ENCODE measurements at places on chromosomes 2 and 18. TPM values are rescaled to one million over a fixed set of nuclear protein-coding genes. Genes with fewer than 3 reads are reported as not detected.

LIPG gene
- not detected for total RNA-seq

RNASEH1 gene
- 34.5 TPM for total RNA-seq

DNA sequence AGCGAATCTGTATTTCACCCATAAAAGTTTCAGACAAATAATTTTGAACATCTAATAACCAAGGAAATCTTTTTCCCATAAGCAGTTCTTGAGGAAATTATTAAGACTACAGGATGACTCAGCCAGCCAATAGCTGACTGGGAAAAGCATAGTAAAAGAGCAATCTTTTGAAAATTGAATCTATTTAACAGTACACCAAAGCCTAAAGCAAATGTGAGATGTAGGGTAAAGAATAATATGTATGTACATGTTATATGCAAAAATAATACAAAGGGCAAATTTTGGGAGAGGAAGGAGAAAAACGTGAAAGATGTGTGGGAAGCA is 12.6 kb upstream of the KDSR start:
- H3K27ac ChIP-seq, result no peak overlapping the region
- peaks cover 15% of the 10 kb centered on the region for H3K36me3 ChIP-seq
- DNase-seq, result no peak
- peaks cover 10% of the 10 kb centered on the region for H3K4me1 ChIP-seq
- no peaks in the 10 kb centered on the region for H3K27me3 ChIP-seq

DNA sequence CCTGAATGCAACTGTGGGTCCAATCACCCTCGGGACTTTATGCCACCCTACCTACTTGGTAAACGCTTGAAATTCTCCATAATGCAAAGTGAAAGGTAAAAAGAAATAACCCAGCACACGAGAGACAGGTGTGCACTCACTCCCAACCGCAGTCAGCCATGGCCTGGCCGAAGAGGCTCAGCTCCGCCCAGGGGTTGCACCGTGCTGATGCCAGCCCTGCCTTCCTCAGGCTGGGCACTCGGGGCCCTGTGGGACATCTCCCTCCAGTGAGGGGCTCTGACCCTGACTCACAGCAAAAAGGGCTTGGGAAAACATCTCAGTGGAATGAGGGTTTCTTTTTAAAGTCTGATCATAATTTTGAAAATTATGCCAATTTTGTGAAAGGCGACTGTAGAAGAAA is 13.3 kb downstream of the SLC66A2 start:
- no peaks in the 10 kb centered on the region for H3K27me3 ChIP-seq
- H3K36me3 ChIP-seq, result peaks cover 31% of the 10 kb centered on the region
- no peak for DNase-seq
- H3K4me1 ChIP-seq, result peaks cover 31% of the 10 kb centered on the region
- H3K4me3 ChIP-seq, result no peak overlapping the region
- no peak overlapping the region for H3K27ac ChIP-seq

CRYGD gene
- total RNA-seq, result not detected

LINC00305 gene
- not detected for total RNA-seq

ASAP2 gene
- total RNA-seq, result not detected

DNA sequence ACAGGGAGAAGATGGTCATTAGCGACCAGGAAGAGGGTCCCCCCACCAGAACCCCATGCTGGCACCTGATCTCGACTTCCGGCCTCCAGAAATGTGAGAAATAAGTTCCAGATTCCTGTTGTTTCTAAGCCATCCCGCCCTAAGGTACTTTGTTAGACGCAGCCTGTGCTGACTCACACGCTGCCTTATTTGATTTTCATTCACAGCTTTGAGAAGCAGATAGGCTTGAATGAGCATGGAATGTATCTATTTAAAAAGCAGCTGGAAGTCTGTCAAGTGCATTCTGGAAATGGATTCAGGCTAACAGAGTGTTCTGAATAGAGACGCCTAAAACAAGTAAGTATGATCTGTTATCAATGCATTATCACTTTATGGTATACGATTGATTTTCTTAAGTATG is 8.3 kb upstream of the IL1R2 start:
- no peaks in the 10 kb centered on the region for H3K27me3 ChIP-seq
- no peak for DNase-seq
- no peak overlapping the region for H3K4me3 ChIP-seq
- peaks cover 46% of the 10 kb centered on the region for H3K4me1 ChIP-seq
- H3K27ac ChIP-seq, result peak overlapping the region; percentile 60
- no peaks in the 10 kb centered on the region for H3K36me3 ChIP-seq

DNA sequence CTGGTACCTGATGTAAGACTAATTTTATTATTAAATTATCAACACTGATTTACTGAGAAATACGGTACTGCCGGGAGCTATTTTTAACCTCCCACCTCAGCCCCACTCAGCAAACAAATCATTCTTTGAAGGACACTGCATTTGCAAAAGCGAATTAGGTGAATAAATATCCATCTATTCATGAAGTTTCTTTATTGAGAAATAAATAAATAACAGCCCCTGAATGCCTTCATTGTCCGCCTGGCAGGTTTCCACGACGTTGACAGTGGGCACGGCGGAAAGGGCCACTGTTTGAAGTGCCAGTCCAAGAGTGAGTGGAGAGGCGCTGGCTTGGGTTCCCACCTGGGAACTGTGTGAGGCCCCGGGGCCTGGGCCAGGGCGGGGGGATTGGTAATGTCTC is 15.7 kb downstream of the C1QL2 start:
- H3K4me1 ChIP-seq, result peaks cover 4% of the 10 kb centered on the region
- H3K27me3 ChIP-seq, result peaks cover 21% of the 10 kb centered on the region
- H3K36me3 ChIP-seq, result no peaks in the 10 kb centered on the region
- no peak overlapping the region for H3K4me3 ChIP-seq

SKA1 gene
- 0.55 TPM for total RNA-seq

- H3K27me3 ChIP-seq, result peaks cover 8% of the 10 kb centered on the region
- H3K4me1 ChIP-seq, result no peaks in the 10 kb centered on the region
- H3K4me3 ChIP-seq, result no peak overlapping the region
Observed at GRCh38 chr2:27249891-27250651, 12.8 kb downstream of the SLC30A3 start.

DNA sequence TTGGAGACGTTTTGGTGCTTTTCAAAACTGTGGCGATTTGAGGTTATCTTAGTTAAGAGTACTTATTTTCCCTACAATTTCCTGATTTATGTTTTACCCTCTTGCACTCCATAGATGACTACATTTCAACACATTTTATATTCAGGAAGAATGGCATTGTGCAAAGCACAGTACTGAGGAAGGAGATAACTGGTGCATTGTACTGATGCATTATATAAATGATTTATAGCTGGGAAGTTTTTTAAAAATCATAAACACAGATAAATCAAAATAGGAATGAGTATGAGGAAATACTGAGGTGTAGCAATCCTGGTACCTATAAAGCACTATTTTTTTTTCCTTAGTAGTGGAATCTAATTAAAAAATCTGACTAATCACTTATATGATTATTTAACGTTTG is 5.6 kb downstream of the REL start:
- no peaks in the 10 kb centered on the region for H3K27me3 ChIP-seq
- peaks cover 77% of the 10 kb centered on the region for H3K4me1 ChIP-seq
- no peak overlapping the region for H3K27ac ChIP-seq
- DNase-seq, result no peak
- H3K36me3 ChIP-seq, result no peaks in the 10 kb centered on the region

DNA sequence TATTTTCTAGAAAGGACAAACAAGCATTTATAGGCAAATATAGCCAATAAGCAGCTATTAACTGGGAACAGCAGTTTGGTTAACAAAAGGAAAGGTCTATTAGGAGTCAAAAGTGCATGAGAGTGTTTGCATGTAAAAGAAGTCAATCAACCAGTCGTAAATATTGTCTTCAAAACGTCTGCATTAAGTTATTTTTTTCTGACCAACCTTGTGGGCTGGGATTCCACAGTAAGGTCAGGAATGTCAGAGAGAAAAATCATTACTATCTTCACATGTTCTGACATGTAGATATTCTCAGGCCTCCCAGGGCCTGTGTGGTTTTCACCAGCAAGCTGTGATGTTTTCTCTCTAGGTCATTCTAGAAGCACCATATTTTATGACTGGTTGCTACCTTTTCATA is 922.5 kb downstream of the SUCLG1 start:
- no peaks in the 10 kb centered on the region for H3K27me3 ChIP-seq
- no peak overlapping the region for H3K27ac ChIP-seq
- H3K4me3 ChIP-seq, result no peak overlapping the region
- DNase-seq, result no peak
- H3K36me3 ChIP-seq, result no peaks in the 10 kb centered on the region

DNA sequence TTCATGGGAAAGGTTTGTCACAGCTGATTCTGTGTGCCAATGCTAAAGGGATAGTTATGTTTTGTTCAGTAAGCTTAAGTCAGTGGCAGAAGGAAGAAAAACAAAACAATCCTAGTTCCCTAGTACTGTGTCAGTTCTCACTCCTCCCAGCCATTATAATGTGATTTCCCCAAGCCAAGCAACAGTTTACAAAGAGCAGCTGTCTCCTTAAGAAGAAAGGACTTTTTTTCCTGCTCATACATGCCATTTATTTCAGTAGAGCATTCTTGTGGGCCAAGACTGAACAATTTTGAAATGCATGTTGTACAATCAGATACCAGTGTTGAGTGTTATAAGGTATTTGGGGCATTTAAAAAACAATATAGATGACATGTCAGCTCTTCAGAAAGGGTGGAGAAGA is 52.1 kb downstream of the NEMP2 start:
- no peak overlapping the region for H3K4me3 ChIP-seq
- peaks cover 5% of the 10 kb centered on the region for H3K36me3 ChIP-seq
- peaks cover 17% of the 10 kb centered on the region for H3K4me1 ChIP-seq
- H3K27ac ChIP-seq, result peak overlapping the region; percentile 2
- no peaks in the 10 kb centered on the region for H3K27me3 ChIP-seq

Data from naive thymus-derived CD8-positive, alpha-beta T cell (primary cell).